HL-60 (cell line): ENCODE measurements at places on chromosomes 5 and 9.

DNA sequence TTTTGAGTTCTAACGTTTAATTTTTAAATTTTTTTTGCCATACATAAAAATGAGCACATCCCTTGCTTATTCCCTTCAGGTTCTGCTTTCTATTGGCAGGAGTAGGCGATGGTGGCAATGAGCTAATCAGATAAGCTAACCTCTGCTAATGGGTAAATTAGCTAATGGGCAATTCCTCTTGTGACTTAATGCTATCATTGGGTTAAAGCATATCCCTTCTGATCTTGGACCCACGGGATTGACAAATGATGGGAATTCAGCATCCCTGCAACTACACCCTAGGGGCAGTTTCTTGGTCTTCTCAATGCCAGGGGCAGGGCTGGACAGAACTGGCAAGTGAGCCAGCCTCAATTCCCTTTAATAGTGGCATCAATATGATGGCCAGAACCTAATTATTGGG lies 70.2 kb upstream of the IL12B start:
- no peak for DNase-seq

- DNase-seq: no peak
Observed at GRCh38 chr5:24347158-24347557, 297.6 kb downstream of the CDH10 start.

DNA sequence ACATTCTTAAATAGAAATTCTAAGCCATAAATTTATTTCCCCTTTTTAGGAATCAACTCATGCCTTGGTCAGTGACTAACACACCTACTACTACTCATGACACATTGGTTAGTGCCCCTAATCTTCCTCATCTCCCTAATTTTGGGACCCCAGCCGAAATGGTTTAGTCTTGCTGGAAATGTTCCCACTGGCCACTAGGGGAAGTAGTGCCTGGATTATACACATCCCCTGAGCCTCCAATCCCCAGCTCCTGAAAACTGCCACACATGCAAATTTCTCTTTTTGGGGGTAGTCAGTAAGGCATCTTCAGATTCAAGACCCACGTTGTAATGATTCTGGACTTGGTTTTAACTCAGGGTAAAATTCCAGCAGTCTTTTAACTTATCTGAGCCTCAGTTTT lies 79.8 kb downstream of the HSD17B3 start:
- no peak for DNase-seq

DNA sequence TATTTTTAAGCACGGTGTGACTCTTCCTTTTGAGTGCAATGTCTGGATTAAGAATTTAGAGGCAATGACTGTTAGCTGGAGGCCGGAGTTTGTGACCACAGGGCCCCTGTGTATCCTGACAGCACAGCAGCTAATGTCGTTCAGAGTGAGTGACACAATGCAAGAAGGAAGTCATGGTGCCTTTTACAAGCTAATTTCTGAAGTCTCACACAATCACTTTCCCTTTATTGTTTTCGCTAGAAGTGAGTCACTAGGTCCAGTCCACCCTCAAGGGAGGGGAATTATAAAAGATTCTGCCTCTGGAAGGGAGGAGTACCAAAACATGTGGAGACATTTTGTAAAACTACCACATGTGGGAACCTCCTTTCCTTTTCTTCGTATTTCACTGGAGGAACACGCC lies 185.5 kb upstream of the FGF10 start:
- DNase-seq: no peak

GRCh38 chr5:9343146-9343850 lies 202.6 kb downstream of the SEMA5A start:
- no peak for DNase-seq

- DNase-seq: no peak
Observed at GRCh38 chr5:66066826-66067225, 77.3 kb upstream of the SREK1 start.

DNA sequence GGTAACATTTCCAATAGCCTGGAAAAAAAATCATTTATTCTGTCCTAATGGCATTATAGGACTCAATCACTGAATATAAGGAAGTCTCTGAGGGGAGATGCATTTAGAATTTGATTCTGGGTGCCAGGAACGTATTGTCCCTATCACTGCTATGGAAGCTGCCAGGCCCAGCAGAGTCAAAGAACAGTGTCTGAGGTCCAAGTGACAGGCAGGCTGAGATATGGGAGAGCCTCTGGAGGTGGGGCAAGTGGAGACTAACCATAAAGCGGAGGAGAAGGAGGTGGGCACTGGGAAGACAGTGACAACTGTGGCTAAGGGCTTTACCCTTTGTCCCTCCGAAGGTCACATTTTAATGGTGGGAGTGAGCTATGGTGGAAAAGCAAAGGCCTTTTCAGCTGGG lies 505.5 kb downstream of the CTNND2 start:
- DNase-seq: no peak

DNA sequence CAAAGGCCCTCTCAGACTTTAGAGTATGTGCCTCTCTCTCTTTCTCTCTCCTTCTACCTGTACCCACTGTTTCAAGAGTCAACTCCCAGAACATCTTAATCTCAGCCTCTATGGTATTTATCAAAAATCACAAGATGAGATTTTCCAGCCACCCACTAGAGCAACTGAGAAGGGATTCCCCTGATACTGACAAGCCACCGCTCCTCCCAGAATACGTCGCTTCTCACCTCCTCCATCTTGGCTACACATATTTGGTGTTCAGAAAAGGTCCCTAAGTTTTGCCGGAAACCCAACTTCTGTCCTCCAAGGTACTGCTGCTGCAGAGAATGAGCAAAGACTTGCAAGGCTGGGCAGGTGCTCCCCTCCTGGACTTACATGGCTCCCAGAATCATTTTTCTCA lies 6.1 kb downstream of the GARIN3 start:
- no peak for DNase-seq

DNA sequence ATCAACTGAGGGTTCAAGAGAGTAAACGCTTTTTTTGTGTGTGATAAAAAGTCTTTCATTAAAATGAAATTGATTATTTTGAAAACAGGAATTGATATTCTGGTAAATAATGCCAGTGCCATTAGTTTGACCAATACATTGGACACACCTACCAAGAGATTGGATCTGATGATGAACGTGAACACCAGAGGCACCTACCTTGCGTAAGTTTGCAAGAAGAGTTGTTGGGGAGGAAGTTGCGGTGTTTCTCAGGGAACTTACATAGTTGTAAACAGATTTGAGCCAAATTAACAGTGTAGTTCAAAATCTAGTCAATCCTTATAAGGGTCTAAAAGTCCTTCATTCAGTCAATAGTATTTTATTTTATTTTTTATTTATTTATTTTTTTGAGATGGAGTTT lies 28.9 kb downstream of the HSDL2 start:
- DNase-seq: peak; percentile 78

GRCh38 chr5:76325876-76326491 lies 77.1 kb upstream of the IQGAP2 start:
- DNase-seq: no peak

- peak; percentile 36 for DNase-seq
Observed at GRCh38 chr5:150801117-150801927, 22.8 kb downstream of the SMIM3 start.

DNA sequence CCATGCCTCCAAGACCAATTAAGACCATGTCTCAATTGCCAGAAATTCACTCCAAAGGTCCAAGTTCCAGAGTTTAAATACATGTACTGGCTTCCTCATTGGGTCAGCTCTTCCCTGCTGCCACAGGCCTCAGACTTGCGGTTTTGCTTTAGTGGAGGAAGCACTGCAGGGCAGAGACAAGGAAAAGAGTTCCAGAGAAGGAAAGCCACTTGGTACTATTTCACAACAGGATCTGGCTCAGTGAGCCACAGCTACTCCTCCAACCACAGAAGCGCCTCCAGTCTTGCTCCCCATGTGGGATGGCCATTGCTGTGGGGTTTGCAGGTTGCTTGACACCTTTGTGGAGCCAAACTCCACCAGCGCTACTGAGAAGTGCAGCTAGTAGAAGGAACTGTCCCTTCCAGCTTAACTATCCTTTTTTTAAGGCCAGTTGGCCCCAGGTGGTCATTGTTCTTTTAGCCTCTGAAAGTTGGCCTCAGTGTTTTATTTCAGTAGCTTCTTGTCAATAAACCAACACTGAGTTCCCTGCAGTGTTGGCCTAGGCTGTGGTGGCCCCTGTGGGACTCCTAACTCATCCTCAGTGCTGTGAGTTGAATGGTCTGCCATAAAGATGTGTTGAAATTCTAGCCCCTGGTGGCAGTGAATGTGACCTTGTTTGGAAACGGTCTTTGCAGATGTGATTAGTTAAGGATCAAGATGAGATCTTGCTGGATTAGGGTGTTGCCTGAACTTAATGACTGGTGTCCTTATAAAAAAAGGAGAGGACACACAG lies 93.7 kb upstream of the DAP start:
- peak; percentile 82 for DNase-seq

GRCh38 chr5:79333852-79334557 lies 98.1 kb downstream of the JMY start:
- no peak for DNase-seq

GRCh38 chr9:133928248-133928764 lies 63.8 kb downstream of the VAV2 start:
- DNase-seq: no peak

GRCh38 chr5:41277476-41278245 lies 64.3 kb upstream of the C6 start:
- no peak for DNase-seq

DNA sequence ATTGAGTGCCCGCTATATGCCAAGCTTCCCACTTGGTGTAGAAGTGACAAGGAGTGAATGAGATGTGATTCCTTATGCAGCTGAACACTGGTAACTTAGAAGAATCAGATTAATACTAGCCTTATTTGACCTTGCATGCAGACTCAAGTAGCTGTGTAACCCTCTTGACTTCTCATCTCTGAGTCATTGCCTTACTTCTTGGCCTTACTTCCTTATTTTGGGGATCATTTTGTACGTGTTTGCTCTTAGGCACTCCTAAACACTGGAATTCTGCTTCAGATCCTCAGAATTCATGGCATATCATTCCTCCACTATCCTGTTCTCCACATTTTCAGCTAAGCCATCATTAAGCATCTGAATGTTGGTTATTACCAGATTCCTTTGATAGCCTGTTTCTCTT lies 948.9 kb upstream of the ARRDC3 start:
- DNase-seq: no peak

DNA sequence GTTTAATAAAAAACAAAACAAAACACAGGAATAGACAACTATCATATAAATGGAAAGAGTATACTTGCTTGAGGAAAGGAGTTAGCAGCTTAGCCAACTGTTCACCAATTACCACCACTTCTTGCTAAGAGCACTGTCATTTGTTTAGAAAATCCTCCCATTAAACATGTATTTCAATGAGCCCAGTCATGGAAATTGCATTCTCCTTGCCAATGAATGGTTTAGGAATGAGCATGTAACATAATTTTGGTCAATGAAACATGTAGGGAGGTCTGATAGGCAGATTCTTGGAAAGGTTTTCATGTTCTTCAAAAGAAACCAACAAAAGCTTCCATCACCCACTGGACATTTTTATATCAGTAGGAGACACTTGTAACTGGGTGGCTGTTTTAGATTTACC lies 502.8 kb upstream of the PAPPA start:
- no peak for DNase-seq

DNA sequence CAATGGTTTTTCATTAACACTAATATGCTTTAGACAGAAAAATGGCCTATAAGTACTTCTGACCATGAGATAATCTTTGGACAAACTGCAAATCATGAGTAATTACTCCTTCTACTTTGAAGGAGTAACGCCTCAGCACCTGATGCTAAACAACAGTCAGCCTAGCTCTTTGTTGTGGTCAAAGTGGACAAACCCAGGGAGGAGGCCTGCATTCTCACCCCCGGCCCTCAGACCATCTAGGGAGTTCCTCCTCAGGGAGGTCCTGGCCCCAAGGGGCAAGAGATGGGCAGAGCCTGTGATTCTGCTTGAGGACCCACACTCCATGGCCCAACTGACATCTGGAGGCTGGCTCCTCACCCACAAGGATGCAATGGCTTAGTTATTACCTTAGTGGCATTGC lies 48.2 kb upstream of the ANGPTL2 start:
- DNase-seq: no peak

- DNase-seq: no peak
Observed at GRCh38 chr9:72635197-72635596, 113.8 kb downstream of the TMC1 start.

DNA sequence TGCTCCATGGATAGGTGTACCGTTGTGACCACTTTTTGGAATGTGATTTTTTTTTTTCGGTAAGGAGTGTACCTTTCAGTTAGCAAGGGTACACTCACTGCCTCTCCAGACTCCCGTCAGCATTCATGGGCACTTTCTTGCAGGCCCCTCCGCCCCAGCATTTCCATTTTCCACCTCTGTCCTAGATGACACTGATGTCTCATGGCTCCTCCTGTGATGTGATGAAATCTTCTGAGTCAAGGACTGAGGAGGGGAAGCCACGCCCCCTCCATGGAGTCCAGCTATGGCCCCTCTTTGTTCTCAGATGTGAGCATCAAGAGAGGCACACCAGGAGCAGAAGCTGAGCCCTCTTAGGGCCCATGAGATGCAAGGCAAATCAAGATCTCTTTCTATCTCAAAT lies 61.8 kb downstream of the CTSL start:
- no peak for DNase-seq

DNA sequence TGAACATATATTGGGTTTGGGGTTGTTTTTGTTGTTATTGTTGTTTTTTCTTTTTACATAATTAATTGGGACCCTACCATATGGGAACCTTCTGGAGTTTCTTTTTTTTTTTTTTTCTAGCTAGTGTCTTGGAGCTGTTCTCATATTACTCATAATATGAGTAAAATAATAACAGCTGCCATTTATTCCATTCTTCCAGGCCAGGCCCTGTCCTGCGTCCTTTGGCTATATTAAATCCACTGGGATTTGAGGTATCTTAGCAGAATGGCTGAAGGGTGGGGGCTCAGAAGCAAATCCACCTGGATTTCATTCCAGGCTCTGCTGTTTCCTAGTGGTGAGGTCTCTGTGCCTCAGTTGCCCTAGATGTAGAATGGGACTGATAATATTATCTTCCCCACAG lies 47.2 kb upstream of the RPL26L1 start:
- DNase-seq: no peak

DNA sequence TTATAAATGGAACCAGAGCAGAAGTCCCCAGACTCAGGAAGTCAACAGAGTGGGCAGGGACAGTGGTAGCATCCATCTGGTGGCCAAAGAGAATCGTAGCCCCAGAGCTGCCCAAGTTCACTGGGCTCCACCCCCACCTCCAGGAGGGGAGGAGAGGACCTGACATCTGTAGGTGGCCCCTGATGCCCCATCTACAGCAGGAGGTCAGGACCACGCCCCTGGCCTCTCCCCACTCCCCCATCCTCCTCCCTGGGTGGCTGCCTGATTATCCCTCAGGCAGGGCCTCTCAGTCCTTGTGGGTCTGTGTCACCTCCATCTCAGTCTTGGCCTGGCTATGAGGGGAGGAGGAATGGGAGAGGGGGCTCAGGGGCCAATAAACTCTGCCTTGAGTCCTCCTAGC lies 10.3 kb upstream of the URM1 start:
- DNase-seq: no peak

- DNase-seq: no peak
Observed at GRCh38 chr5:99272576-99272975, 343.8 kb upstream of the CHD1 start.
